ENCODE measurements at places on chromosomes 13 and 19. TPM values are rescaled to one million over a fixed set of nuclear protein-coding genes. Genes with fewer than 3 reads are reported as not detected.

The RNF126 gene
- total RNA-seq, result 36.7 TPM

The PGLYRP2 gene
- total RNA-seq, result not detected

DNA sequence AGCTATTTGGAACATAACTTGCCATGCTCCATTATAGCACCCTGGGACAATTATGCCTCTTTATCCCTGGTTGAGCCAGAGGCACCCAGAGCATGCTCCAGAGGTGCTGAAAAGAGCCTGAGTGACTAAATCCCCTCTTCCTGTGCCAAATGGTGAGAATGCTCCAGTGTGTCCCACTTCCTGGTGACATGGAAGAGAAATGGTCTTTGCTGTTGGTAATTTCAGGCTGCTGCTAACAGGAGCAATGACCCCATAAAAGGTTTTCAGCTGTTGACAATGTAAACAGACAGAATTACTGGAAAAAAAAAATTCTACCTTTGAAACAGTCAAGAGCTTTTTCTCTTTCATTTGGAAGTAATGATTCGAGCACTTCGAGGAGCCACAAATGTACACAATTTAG lies 341.8 kb downstream of the FGF9 start:
- peaks cover 5% of the 10 kb centered on the region for H3K27me3 ChIP-seq
- no peak overlapping the region for H3K27ac ChIP-seq
- no peak for DNase-seq
- H3K4me1 ChIP-seq, result no peaks in the 10 kb centered on the region
- H3K4me3 ChIP-seq, result no peak overlapping the region
- no peaks in the 10 kb centered on the region for H3K36me3 ChIP-seq

DNA sequence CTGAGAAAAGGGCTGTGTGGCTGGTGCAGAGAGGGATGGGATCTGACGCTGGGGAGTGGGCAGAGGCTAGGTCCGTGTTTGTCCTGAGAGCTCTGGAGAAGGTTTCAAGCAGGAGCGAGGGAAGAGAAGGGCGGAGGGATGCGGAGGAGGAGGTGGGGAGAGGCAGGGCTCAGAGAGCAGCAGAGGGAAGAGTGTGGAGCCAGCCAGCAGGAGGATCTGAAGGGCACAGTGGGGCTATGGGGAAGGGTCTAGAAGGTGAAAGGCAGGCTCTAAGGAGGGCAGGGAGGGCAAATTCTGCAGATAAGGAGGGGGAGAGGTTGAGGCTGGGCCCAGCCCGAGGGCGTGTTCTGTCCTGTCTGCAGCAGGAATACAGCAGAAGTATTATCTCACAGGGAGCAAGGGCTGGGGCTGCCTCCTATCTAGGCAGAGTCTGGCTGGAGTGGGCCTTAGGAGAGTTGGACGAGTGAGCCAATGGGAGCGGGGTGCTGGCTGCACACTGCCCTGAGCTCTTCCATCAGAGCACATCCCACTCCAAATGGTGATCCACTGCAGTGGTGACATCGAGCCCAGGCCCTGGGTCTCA lies 6.1 kb downstream of the AP2A1 start:
- H3K36me3 ChIP-seq, result peaks cover 11% of the 10 kb centered on the region
- H3K4me3 ChIP-seq, result no peak overlapping the region
- peaks cover 2% of the 10 kb centered on the region for H3K27me3 ChIP-seq
- DNase-seq, result no peak
- H3K4me1 ChIP-seq, result peaks cover 24% of the 10 kb centered on the region

The TEX101 gene
- total RNA-seq, result not detected

DNA sequence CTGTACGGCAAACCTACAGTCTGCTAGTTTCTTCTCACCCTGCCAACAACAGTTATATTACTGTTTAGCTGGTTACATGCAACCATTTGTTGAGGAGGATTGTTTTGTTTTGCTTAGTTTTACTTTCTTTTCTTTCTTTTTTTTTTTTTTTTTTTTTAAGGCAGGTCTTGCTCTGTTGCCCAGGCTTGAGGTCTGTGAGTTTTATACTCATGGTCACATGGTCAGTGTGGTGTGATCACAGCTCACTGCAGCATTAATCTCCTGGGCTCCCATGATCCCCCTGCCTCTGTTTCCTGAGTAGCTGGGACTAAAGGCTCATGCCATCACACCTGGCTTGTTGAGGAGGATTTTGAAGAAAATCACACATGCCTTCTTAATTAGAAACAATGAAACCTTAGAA lies 505.6 kb downstream of the GPC5 start:
- DNase-seq, result no peak
- no peaks in the 10 kb centered on the region for H3K4me1 ChIP-seq
- H3K27me3 ChIP-seq, result no peaks in the 10 kb centered on the region
- no peak overlapping the region for H3K4me3 ChIP-seq
- H3K36me3 ChIP-seq, result no peaks in the 10 kb centered on the region
